Stimulated activated CD4-positive, alpha-beta T cell treated with anti-CD3 and anti-CD28 coated beads, Interleukin-4, amount 100 ng/mL, for 1 hour (primary cell): ENCODE measurements at places on chromosomes 3 and 15.
A peak's percentile ranks its signal among the peaks of the same experiment; 100 is the strongest.

DNA sequence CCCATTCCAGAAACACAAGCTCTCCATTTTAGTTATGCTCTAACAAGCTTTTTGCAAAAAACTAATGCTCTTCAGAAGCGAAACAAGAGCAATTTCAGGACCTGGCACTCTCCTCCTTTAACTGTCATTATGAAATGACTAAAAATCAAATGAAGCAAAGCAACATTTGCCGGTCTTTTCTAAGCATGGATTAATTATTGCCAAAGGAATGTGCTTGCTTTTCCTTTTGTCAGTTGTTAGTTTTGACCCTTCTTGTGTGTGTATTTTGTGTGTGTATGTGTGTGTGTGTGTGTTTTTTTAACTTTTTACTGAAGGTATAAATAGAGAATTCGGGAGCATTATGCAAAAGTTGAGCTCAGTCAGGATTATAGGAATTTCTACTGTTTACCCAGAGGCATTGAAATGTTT is 509.1 kb downstream of the TUSC7 start:
- DNase-seq, result no peak

GRCh38 chr3:123395235-123395634 is 53.7 kb downstream of the ADCY5 start:
- no peak for DNase-seq

- no peak for DNase-seq
Observed at GRCh38 chr3:61563313-61564271, 2.2 kb downstream of the PTPRG start.

GRCh38 chr3:26271848-26272247 is 350.7 kb upstream of the LRRC3B start:
- no peak for DNase-seq

GRCh38 chr3:46935989-46936558 is 40.5 kb downstream of the CCDC12 start:
- DNase-seq, result no peak

GRCh38 chr3:76585794-76586392 is 454.0 kb upstream of the ROBO2 start:
- DNase-seq, result no peak

DNA sequence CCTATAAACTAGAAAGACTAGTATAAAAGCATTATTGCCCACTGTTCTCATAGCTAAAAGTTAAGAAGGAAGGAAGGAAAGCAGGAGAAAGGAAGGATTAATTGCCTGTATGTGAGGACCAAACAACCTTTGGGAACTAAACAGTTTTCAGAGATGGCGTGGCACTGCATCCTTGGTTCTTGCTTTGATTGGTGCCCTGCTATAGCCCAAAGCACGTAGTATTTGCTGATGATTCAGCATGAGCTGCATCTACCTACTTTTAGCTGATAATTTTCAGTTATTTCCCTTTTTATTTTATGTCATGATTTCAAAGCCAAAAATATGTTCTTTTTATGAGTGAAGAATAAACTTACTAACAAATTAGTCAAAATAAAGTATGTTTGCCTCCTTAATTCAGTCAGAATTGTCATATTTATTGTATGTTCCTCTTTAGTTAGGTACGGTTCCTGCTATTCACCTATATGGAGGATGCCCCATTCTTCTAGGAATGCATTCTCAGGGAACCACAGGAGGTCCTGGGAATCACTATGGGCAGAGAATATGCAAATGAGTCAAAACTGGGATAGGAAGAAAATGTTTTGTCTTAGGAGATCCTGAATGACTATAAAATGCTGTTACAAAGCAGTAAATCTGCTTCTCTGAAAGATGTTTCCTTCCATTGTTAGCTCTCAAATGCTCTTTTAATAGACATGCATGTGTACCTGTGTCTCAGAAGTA is 65.4 kb upstream of the THSD4 start:
- no peak for DNase-seq

GRCh38 chr3:160455846-160456245 is 6.3 kb upstream of the TRIM59 start:
- DNase-seq, result no peak

GRCh38 chr15:98433346-98433745 is 215.0 kb upstream of the IGF1R start:
- no peak for DNase-seq

DNA sequence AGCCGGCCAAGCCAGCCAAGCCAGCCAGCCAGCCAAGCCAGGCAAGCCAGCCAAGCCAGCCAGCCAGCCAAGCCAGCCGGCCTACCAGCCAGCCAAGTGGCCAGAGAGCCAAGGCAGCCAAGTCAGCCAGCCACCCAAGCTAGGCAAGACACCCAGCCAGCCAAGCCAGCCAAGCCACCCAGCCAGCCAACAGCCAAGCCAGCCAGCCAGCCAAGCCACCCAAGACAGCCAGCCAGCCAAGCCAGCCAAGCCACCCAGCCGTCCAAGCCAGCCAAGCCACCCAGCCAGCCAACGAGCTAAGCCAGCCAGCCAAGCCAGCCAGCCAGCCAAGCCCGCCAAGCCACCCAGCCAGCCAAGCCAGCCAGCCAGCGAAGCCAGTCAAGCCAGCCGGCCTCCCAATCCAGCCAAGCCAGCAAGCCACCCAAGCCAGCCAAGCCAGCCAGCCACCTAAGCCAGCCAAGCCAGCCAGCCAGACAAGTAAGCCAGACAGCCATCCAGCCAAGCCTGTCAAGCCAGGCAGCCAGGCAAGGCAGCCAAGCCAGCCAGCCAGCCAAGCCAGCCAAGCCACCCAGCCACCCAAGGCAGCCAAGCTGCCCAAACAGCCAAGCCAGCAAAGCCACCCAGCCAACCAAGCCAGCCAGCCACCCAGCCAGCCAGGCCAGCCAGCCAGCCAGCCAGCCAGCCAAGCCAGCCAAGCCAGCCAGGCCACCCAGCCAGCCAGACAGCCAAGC is 200.5 kb downstream of the GOLGA6L6 start:
- DNase-seq, result peak; percentile 27

GRCh38 chr3:79378064-79378463 is 389.7 kb downstream of the ROBO1 start:
- DNase-seq, result no peak

GRCh38 chr3:185717627-185718402 is 107.0 kb downstream of the IGF2BP2 start:
- no peak for DNase-seq

GRCh38 chr3:31402117-31402516 is 130.6 kb upstream of the STT3B start:
- no peak for DNase-seq

GRCh38 chr15:55742927-55743728 is at the start of gene PRTG:
Gene PRTG, minus strand, starts transcription at chr15:55743152. Its CDS starts 221 bp downstream, at chr15:55742931.
- DNase-seq, result no peak

DNA sequence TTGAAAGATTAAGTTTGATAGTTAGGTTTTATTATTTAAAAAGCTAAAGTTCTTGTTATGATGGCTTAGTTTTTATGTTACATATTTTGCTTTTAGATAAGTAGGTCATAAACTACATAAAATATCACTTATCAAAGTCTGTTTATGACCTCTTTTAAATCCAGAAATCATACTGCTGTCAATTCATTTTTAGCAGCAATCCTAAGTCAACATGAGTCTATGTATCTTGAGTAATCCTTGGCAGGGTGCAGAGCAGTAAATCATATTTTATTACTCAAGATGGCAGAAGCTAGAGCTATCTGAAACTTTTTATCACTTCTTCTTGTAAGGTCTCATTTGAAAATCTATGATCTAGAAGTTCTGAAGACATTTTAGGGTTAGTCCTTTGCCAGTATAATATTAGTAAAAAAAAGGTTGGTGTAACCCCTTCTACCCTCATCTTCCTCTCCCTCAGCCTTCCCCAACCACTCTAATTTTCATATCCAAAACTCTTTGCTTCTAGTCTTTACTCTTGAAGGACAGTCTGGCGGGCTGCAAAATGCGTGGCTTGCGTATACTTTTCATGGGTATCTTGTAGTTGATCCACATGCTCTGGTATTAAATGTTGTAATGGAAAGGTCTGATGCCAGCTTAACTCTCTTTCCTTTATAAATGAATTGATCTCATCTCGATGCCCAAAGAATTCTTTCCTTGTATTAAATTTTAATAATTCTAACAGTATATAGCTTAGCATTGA is 134.0 kb upstream of the THRB start:
- no peak for DNase-seq

DNA sequence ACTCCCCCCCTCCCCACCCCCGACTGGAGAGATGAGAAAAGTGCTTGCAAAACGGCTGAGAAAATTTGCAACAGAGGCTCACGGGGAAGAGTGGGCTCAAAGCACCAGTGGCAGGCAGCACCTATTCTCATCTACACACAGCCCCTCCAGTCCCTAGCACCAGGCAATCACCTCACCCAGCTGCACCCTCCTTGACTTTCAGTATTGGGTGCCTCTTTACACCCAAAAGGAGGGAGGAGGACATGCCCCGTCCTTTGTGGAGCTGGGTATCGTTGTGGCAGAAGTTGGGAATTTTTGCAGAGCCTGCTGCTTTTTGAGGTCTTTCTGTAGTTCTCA is 182.8 kb upstream of the TOPAZ1 start:
- DNase-seq, result no peak

- no peak for DNase-seq
Observed at GRCh38 chr3:162166543-162166942, 669.9 kb downstream of the OTOL1 start.

GRCh38 chr3:116032176-116032575 is 408.9 kb downstream of the GAP43 start:
- no peak for DNase-seq

GRCh38 chr15:29309139-29309538 is 39.5 kb upstream of the NSMCE3 start:
- DNase-seq, result no peak

GRCh38 chr3:8113626-8114025 is 388.0 kb upstream of the LMCD1 start:
- no peak for DNase-seq

GRCh38 chr3:154018100-154018696 is 103.0 kb upstream of the ARHGEF26 start:
- peak; percentile 27 for DNase-seq

- no peak for DNase-seq
Observed at GRCh38 chr3:128301186-128302023, 148.1 kb downstream of the EEFSEC start.

DNA sequence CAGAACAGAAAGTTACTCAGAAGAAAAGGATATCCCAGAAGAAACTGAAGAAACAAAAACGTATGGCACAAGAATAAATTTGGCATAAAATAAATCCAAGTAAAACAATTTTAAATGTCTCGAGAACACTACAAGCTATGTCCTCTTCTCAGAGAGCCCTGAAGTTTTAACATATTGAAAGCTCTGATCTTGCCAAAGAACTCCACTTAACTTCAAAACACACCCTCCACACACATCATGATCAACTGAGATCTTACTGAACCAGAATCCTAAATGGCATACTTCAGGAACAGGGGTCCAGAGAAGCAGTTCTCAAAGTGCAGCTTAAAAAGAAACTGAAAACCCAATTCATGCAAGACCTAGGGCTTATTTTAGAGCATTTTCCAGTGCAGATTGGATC is 194.3 kb downstream of the MAGI1 start:
- no peak for DNase-seq

DNA sequence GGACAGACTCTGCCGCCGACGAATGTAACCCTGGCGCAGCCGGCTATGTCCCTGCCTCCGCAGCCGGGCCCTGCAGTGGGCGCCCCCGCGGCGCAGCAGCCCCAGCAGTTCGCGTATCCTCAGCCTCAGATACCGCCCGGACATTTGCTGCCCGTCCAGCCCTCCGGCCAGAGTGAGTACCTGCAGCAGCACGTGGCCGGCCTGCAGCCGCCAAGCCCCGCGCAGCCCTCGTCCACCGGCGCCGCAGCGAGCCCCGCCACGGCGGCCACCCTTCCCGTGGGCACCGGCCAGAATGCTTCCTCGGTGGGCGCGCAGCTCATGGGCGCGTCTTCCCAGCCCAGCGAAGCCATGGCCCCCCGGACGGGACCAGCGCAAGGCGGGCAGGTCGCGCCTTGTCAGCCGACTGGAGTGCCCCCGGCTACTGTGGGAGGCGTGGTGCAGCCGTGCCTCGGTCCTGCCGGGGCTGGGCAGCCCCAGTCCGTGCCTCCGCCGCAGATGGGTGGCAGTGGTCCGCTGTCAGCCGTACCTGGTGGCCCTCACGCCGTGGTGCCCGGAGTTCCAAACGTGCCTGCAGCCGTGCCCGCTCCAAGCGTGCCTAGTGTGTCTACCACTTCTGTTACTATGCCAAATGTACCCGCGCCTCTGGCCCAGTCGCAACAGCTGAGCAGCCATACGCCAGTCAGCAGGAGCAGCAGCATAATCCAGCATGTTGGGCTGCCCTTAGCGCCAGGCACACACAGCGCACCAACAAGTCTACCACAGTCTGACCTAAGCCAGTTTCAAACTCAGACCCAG is 2.4 kb downstream of the TSC22D2 start:
- peak; percentile 28 for DNase-seq

GRCh38 chr3:125552401-125552800 is 32.4 kb upstream of the SNX4 start:
- DNase-seq, result no peak

GRCh38 chr15:78342021-78342420 is 1.9 kb downstream of the CRABP1 start:
- no peak for DNase-seq

DNA sequence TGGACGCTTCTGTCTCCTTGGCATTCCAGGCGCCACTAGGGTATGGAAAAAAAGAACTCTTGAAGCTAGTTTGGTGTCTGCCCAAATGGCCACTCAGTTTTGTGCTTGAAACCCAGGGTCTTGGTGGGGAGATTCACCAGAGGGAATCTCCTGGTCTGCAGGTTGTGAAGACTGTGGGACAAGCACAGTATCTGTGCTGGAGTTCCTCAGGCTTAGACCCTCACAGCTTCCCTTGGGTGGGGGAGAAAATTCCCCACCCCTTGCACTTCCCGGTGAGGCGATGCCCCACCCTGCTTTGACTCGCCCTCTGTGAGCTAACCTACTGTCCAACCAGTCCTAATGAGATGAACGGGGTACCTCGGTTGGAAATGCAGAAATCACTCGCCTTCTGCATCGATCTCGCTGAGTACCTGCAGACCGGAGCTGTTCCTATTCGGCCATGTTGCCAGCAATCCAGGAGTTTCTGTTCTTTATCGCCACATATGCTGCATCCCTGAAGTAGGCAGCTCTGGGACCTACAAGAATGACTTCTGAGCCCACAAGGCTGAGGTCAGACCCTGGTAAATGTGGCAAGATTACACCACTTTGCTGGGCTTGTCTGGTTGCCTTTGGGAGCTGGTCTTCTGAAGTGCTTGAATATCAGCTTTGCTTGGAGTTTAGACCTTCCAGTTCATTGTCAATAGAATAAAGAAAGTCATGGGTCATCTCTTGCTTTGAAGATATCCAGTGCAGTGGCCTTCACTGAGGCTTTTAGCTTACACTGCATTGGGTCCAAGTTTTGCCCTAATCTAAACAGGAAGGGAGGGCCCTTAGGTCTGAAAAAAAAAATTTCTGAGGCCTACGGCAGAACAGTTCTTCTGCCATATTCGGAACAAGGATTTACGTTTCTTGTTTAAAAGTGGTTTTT is 51.0 kb downstream of the SLC2A2 start:
- DNase-seq, result no peak

DNA sequence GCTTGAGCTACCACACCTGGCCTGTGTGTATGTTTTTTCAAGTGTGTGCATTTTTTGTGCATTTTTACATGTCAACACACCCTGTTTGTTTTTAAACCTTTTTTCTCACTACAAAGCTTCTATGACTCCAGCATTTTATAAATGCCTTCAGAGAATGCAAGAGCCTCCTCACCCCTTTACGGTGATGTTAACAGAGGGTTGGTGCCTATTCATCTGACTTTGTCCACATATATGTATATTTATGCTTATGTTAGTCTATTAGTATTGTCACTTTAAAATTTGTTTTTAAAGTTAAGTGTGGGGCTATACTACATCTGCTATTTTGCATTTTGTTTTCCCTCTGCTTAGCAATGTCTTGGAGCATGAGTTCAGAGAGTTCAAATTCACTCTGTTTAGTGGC is 45.8 kb downstream of the EEFSEC start:
- DNase-seq, result no peak

GRCh38 chr15:78003539-78004008 is 73.9 kb downstream of the TBC1D2B start:
- DNase-seq, result no peak

- DNase-seq, result no peak
Observed at GRCh38 chr15:90641581-90642463, 75.3 kb upstream of the BLM start.
